Renal pelvis (tissue), 12 donors: ENCODE measurements at places on chromosomes 11 and 22.

GRCh38 chr11:71496421-71496820 lies 30.6 kb upstream of the KRTAP5-7 start:
- no peak for DNase-seq

- no peak for DNase-seq
These were observed 2.9 kb downstream of the PTDSS2 start for GRCh38 chr11:452916-453527.

- DNase-seq: no peak
These were observed 7.5 kb downstream of the GLB1L3 start for GRCh38 chr11:134283461-134284230.

- no peak for DNase-seq
These were observed 22.5 kb downstream of the SUN2 start for GRCh38 chr22:38733329-38733723.

- no peak for DNase-seq
These were observed 176.0 kb downstream of the ARHGAP42 start for GRCh38 chr11:100863080-100863581.

GRCh38 chr11:43833657-43834073 lies 47.0 kb upstream of the ALKBH3 start:
- DNase-seq: peak; percentile 10

DNA sequence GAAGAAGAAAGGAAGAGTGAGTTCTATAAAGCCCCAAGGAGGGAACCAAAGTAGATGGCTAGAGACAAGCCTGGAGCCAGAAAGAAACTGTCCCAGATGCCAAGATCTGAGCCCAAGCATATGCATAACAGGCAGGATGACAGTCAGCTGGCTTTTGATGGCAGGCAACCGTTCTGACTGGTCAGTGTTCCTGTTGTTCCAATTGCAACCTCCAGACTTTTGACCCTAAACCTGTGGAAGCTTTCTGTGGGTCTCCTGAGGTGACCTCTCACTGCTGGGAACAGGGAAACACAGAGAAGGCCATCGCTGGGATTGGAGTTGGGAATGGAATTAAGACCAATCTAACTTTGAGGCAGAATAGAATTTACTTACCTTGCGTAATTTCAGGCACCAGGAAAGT lies 21.6 kb upstream of the NNMT start:
- DNase-seq: no peak

- DNase-seq: no peak
These were observed 61.5 kb downstream of the ATG16L2 start for GRCh38 chr11:72875736-72876135.

- DNase-seq: no peak
These were observed 109.8 kb downstream of the ATXN10 start for GRCh38 chr22:45781459-45781858.

GRCh38 chr11:47977623-47978022 lies 2.7 kb upstream of the PTPRJ start:
- no peak for DNase-seq

DNA sequence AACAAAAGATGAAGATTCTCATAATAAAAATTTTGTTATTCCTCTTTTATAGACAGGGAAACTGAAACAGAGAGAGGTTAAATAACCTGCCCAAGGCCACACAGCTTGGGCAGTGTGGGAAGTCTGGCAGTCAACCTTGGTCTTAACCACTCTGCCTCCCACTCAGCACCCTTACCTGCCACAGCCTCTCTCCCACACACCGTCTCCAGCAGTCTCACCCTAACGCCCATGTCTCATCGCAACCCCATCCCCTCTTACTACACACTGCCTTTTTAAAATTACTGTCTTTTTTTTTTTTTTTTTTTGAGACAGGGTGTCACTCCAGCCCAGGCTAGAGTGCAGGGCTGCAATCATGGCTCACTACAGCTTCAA lies 25.0 kb downstream of the ARRB1 start:
- DNase-seq: no peak

DNA sequence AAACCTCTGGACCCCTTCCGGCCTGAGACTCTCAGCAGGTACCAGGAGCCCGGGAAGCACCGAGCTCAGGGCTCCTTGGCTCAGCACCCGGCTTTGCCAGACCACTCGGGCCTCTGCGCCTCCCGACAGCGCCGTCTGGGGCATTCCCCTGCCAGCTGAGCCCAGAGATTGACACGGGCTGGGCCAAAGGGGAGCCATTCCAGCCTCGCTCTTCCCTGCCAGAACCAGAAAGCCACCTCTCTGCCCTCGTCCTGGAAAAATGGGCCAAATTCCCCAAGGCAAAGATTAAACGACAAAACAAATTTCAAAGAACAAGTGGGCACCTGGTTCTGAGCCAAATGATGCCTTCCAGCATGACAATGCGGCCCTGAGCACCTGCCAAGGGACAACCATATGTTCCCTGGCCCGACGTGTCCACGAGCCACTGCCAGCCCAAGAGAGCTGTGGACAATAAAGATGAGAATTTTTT lies 59.3 kb downstream of the CELSR1 start:
- no peak for DNase-seq

DNA sequence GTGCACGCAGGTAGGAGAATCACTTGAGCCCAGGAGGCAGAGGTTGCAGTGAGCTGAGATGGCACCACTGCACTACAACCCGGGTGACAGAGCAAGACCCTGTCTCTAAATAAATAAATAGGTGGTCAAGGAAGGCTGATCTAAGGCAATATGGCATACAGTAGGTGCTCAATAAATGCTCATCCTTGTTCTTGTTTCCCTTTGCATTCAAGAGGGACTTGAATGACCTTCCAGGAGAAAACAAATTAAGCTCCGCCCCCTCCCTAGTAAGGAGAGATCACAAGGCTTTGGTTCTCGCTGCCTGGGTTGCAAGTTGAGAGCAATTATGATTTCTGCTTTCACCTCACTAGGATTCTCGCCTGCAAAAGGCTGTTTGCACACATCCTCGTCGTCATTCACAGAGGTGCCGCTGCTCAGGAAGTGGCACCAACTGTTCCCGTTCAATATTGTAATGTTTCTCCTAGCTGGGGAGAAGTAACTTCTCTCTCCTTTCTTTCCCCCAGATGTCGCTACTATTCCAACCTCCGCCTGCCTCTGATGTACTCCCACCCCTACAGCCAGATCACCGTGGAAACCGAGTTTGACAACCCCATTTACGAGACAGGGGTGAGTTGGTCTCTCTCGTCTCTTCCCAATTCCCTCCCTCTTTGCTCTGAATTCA lies 51.8 kb upstream of the ASPHD2 start:
- no peak for DNase-seq

DNA sequence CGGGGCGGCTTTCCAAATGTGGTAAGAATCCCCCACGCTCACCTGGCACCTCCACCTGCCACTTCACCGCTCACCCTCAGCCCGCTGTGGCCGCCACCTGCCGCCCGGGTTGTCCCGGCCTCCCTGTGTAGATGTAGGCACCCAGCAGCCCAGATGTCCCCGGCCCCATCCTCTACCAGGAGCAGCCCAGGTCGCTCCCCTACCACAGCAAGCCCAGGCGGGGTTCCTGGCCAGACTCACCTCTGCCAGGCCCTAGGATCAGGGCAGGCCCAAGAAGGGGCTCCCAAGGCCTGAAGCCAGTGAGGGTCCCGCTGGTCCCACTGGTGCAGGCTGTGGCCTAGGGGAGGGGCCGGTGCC lies 27.4 kb downstream of the MOB2 start:
- no peak for DNase-seq

GRCh38 chr11:20117291-20117690 lies 43.0 kb downstream of the DBX1 start:
- DNase-seq: no peak
